ENCODE measurements at places on chromosomes 3 and 15.

DNA sequence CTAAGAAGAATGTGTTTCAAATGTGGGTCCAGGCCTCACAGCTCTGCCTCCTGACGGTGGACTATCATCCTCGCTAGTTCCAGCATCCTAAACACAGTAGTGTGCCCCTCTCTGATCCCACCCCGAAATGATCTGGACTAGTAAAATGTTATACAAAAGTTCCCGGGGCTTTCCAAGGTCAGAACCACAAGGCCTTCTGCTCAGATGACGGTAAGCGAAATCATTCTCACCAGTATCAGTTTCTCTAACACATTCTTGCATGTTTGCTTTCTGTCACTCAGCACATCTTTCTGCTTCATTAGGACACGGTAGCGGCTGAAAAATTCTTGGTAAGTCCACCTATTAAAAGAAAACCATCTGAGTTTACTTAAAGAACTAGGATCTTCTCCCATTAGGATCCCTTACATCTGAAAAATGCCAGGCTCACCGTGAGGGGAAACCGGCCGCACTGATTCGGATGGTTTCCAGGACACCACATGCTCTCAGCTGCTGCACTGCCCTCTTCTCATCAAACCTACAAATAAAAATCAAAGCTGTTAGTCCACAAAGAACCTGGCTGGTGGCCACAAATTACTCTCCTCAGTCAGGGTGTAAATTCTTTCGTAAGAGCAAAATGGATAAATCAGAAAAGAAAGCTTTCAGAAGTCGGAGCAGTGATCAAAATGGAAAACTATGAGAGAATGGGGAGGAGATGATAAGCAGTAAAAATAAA, 83.9 kb upstream of the MYO5C start:
- no peak for DNase-seq

- peak; percentile 88 for DNase-seq
Observed at GRCh38 chr15:99708563-99708962, 24.7 kb downstream of the LYSMD4 start.

- DNase-seq, result no peak
Observed at GRCh38 chr15:50879016-50879617, 29.4 kb upstream of the AP4E1 start.

- DNase-seq, result no peak
Observed at GRCh38 chr15:73436613-73437012, 6.4 kb upstream of the REC114 start.

DNA sequence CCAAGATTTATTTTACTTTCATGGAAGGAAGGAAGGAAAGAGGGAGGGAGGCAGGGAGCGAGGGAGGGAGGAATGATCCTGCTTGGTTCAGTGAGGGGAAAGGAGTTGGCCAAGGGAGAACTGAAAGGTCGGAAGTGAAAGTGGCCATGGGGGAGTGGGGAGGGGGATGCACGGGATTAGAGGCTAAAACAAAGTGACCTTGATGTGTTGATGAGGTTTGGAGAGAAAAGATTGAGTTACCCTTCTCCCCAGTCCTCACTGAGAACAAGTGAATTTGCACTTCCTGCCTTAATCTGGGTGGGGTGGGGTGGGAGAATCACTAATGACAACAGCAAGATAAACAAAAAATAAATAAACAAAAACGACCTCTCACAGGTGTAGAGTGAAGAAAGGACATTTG, 212.0 kb upstream of the TLE3 start:
- DNase-seq, result no peak
